ENCODE measurements at places on chromosomes 4 and X. TPM values are rescaled to one million over a fixed set of nuclear protein-coding genes. Genes with fewer than 3 reads are reported as not detected.

Gene USP53
- total RNA-seq, result 9.2 TPM

Gene PAGE1
- total RNA-seq, result not detected

Gene SUPT20HL2
- not detected for total RNA-seq

Gene TLR3
- 0.37 TPM for total RNA-seq

Gene XK
- 0.39 TPM for total RNA-seq
